Caco-2 (cell line): ENCODE measurements at places on chromosomes 7 and 10. TPM values are rescaled to one million over a fixed set of nuclear protein-coding genes. Genes with fewer than 3 reads are reported as not detected.

DNA sequence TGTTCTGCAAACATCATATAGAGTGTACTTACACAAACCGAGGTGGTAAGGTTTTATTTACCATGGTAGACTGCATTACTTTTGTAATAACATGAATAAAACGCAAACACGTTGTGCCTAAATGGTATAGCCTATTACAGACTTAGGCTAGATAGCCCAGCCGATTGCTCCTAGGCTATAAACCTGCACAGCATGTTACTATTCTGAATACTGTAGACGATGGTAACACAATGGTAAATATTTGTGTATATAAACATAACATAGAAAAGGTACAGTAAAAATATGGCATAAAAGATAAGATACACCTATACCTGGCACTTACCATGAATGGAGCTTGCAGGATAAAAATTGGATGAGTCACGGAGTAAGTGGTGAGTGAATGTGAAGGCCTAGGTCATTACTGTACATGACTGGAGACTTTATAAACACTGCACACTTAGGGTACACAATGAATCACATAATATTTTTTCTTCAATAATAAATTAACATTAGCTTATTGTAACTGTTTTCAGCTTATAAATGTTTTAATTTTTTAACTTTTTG, 16.3 kb downstream of the AKR1D1 start:
- DNase-seq: no peak

DNA sequence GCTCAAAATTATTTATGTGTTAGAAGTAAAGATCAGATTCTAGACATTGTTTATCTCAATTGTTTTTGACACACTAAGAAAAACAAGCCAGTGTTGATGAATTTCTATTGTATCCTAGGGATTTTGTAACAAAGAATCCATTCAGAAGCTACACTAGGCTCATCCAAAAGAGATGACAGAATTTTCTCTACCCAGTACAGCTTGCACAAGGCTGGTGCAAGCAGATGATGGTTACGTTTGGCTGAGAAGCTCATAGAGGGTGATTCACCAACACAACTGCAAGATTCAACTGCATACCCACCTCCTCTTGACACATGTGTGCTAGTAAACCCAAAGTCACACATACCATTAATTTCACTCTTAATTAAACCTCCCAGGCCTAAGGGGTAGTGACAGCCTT, 20.8 kb downstream of the GRM3 start:
- DNase-seq: no peak

DNA sequence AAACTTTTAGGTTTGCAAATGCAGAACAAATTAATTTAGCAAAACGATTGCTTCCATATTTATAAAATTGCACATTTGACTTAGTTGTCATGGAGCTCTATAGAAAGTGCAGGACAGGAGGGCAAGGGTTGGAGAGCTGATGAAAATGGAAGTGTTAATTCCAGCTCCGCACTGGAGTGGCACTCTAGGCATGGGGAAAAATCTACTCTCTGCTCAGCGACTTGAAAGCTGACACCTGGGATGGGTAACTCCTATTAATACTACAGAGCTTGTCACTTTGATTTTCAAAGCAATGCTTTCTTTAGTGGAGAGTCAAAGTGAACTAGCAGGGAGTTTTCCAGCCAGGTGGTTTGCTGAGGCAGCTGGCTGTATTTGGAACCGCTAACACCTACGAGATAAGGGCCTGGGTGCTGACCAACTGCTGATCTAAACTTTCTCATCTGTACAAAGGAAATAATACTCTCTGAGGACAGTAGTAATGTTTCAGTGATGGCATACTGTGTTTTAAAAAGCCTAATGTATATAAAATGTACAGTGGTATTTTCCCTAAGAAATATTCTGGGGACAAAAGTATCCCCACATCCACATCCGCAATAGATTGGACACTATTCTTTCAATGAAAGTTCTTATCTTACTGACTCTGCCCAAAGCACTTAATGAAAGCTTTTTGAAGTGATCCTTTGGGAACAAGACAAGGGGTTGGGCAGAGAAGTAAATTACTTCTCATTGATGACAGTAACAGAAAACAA, 444.3 kb downstream of the GPAM start:
- DNase-seq: no peak

The SLC26A3 gene
- total RNA-seq: 0.79 and 2.0 TPM in 2 replicates

GRCh38 chr10:20614911-20615310, 282.2 kb downstream of the NEBL start:
- DNase-seq: no peak

GRCh38 chr7:48350515-48350914, 179.3 kb downstream of the ABCA13 start:
- DNase-seq: no peak

- peak; percentile 37 for DNase-seq
Observed at GRCh38 chr7:142739923-142740492, 9.3 kb upstream of the PRSS1 start.

The PAPOLB gene
- not detected in 2 replicates for total RNA-seq

DNA sequence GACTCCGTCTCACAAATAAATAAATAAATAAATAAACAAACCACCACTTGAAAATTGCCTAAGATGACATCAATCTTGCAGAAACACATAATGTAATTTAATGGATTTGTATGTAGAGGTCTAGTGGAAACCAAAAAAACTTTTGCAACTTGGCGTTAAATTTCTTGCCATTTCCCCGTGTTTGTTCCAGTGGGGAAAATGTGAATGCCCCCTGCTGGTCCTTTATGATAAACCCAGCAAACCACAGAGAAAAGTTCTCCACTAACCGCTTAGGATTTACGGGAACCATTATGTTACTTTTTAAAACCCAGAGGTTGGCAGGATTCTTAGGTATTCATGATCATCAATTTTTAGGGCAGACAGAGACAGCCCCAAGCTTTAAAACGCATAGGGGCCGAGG, 32.5 kb downstream of the LAMB4 start:
- DNase-seq: no peak

DNA sequence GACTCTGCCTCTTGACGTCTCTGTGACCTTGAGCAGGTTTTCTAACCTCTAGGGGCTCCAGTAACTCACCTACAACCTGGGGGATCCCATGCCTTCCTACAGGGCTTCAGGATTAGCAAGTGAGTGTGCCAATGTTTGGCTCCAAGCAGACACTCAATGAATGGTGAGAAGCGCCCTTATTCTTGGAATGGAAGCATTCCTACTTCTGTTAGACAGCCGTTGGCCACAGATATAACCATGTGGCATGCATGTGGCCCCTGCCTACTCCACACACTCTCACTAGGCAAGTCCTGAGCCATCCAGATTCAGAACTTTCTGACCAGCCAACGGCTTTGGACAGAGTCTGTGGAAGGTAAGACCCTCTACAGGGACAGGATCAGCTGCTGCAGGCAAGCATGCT, 108.9 kb upstream of the LYZL2 start:
- DNase-seq: no peak

DNA sequence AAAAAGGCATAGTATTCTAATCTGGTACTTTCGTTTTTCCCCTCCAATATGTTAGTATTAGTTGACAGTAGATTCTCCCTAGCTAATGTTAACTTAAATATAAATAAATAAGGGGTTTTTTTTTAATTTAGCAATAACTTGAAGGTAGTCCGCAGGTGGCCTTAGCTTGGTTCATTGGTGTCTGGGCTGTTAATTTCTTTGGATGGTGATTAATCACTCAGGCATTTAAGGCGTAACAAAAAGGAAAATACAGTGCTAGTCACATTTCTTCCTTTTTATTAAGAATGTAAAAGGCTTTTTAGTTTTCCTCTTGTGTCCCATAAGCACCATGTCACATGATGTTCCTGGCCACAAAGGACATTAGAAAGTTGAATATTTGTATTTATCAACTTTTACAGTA, 161.0 kb upstream of the POT1 start:
- no peak for DNase-seq

GRCh38 chr7:70634610-70635068, 497.3 kb upstream of the GALNT17 start:
- DNase-seq: no peak

DNA sequence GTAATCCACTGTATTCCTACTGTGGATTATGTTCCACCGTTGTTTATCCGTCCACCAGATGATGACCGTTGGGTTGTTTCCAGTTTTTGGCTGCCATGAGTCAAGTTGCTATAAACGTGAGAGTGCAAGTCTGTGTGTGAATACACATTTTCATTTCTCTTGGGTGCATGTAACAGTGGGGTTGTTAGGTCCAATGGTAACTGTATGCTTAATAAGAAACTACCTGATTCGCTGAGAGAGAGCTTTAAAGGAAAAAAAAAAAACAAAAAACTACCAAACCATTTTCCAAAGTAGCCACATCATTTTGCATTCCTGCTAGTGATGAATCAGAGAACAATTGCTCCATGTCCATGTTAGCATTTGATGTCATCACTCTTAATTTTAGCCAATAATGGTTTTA, 15.9 kb downstream of the UBN2 start:
- DNase-seq: no peak

The MALRD1 gene
- total RNA-seq: 8.2 and 9.8 TPM in 2 replicates

DNA sequence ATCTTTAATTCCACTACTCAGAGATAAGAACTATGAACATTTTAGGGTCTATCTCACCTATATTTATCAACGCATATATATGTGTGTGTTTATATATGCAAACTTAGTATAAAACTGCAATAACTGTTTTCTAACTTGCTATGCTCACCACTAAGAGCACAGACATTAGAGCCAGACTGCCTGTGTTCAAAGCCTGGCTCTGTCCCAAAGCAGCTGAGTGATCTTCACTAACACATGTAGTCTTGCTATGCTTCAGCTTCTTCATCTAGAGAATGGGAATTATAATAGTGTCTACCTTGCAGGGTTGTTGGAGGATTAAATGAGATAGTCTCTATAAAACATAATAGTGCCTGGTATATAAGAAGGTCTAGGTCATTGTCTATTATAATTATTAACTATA, 165.5 kb downstream of the MAGI2 start:
- DNase-seq: no peak

- DNase-seq: peak; percentile 82
Observed at GRCh38 chr10:28284126-28284525, 18.7 kb downstream of the MPP7 start.

DNA sequence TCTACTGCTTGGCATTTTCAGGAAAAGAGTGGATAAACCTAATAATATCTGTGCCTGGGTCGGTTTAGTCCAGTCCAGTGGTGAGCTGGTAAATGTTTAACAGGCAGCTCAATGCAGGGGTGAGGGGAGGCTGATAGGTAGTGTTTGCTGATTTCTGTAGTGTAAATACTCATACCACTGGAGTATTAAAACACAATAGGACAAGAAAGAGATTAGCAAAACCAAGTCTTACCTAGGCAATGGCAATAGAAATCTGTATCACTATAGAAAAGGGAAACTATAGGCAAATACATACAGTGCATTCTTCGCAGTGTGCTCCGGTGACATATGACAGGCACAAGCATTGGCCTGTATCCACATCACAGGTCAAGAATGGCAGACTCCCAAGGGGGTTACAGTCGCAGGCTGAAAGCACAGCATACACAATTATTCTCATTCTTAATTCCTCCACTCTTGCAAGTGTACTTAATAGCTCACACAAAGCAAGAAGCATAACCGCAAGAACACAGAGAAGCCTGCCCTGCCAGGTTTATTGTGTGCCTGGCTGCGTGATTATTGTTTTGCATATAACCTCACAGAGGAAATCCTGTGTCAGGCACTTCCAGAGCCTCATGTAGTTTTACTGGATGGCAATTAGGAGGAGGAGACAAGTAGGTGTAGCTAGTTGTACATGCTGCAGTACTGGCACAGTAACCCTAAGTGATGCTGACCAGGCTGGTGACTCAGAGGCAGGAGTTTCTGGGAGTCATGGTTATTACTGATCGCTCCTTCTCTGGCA, 35.0 kb downstream of the LAMB4 start:
- DNase-seq: peak; percentile 86

DNA sequence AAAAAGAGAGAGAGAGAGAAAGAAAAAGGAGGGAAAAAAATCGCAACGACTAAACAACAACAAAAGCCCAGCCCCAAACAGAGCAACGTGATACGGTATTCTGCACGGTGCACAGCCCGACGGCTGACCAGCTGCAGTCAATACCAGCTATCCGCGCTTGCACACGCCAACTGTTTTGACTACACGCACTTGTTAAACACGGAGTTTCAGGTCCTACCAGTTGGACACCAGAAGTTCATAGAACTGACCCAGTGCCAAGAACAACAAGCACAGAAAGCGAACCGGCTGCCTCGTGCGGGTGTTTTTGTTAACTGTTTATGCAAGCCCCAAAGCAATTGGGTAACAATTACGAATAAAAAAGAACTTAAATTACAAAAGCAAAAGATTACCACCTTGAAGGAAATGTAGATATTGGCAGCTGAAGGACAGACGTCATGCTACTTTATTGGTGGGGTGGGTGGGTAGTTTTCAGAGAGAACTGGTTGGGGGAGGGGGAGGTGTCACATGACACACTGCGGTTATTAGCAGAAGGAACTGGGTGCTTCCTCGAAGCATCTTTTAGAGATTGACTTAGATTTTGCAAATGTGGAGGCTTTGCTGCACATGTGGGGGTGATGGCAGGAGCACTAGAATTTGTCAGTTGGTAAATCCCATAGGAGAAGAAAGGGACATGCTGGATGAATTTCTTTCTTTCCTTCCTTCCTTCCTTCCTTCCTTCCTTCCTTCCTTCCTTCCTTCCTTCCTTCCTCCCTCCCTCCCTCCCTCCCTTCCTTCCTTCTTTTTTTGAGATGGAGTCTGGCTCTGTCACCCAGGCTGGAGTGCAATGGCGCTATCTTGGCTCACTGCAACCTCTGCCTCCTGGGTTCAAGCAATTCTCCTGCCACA, 110.6 kb upstream of the EFCAB10 start:
- no peak for DNase-seq

The TDRD1 gene
- 0.14 TPM in 1 of 2 replicates, not detected in the other for total RNA-seq

The FAM131B gene
- 20.2 and 22.3 TPM in 2 replicates for total RNA-seq

The WEE2 gene
- 1.0 and 2.5 TPM in 2 replicates for total RNA-seq

The LLCFC1 gene
- not detected in 2 replicates for total RNA-seq

GRCh38 chr7:102132209-102132752, 154.4 kb upstream of the SH2B2 start:
- DNase-seq: no peak

The TNS3 gene
- 252 and 263 TPM in 2 replicates for total RNA-seq

The DKK1 gene
- 1,709 and 1,866 TPM in 2 replicates for total RNA-seq

DNA sequence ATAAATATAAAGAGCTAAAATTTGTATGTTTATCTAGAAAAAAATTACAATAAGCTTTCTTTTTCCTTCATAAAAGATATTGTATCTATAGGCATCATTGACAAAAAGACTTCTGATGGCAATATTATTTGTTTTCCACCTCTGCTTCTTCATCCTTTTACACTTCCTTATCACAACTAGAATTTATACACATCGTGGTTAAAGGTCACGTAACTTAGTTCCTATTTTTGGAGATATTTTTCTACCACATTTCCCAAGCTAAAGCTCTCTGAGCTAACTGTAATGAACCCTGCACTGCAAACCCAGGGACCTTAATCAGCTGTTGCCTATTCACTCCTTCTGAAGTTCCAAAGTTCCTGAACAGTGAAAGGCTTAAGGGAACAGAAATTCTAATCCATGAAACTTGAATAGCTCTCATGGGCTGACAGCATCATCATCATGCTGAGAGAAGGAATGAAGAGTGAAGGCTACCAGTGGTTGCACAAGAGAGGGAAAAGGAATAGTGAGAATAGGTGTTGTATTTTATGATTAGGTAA, 106.1 kb upstream of the SLC13A1 start:
- DNase-seq: no peak

GRCh38 chr10:102764470-102765161, 20.9 kb downstream of the WBP1L start:
- peak; percentile 61 for DNase-seq
